ENCODE measurements at places on chromosomes 6 and 20.

DNA sequence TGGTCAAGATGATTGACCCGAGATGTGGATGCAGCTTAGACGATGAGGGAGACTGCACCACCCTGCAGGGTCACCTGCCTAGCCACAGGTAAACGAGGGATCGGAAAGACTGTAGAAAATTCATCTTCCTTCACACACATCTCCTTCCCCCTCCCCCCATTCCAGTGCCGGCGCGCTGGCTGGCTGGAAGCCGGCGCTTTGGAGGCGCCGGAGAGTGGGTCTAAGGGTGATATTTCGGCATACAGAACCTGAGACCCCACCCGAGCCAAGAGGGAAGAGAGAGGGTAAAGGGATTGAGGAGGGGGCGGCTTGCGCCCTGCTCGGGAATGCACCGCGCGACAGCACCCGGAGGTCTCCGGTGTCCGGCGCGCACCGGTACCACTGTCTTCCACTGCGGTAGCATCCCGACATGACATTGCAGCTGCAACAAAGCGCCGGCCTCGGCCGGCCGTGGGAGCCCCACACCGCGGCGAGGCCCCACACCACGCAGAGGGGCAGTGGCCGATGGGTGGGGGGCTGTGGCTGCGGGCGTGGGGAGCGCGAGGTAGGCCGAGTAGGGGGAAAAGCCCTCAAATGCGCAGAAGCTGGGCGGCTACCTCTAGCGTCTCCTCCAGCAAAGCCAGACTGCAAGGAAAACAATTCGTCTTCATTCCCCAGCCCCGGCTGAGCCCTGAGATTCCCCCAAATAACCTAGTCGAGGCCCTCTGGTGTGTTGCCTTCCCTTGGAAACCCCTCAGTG lies 984 bp downstream of the TNFRSF21 start:
- DNase-seq: no peak

DNA sequence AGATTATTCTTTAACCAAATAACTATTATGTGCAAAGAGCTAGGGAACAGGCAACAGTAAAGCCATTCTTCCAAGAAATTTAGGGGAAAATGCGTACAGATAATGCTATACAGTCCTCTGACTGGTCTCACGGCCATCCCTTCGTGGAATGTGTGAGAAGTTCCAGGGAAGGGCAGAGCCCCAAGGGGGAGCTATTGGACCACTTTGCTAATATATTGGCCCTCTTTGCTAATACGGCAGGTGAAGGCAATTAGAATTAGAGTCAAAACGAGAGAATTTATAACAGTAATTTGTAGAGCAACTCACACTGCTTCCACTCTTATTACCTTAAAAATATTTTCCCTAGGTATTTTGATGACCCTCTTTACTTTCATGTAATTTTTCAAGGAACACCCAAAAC lies 140.4 kb downstream of the IMPG1 start:
- peak; percentile 47 for DNase-seq

- DNase-seq: no peak
Measured at GRCh38 chr20:45206725-45207124, at the start of gene SEMG1. TSS of gene SEMG1 (plus strand) at chr20:45207033. CDS start at chr20:45207054, 21 bp downstream.

GRCh38 chr6:130694606-130695005 lies 132.6 kb upstream of the SMLR1 start:
- DNase-seq: no peak

GRCh38 chr6:167711211-167711610 lies 115.5 kb upstream of the AFDN start:
- no peak for DNase-seq

DNA sequence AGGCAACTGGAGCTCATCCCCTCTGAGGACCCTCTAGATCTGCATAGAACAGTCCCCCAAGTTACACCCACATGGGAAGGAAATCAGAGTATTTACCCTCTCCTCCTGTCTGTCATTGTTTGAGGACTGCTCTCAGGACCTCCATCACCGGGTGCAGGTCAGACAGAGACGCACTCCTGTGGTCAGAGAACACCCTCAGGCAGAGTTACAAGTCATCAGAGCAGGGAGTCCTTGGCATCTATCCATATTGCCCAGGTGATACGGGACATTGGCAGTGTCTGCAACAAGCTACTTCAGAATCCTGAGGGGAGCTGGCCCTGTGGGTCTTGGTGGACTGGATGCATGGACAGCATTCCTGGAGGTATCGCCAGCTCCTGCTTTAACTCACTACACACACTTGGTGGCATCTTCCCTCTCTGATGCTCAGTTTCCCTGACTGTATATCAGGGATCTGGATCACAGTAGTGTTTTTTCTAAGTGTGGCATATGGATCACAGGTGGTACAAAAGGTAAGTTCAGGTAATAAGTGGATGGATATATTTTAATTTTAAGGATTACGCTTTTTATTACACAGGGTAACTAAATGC lies 15.1 kb upstream of the ISM1 start:
- DNase-seq: no peak

- DNase-seq: peak; percentile 69
Measured at GRCh38 chr6:20918868-20919267, 384.6 kb downstream of the CDKAL1 start.

- no peak for DNase-seq
Measured at GRCh38 chr20:13029687-13030375, 21.1 kb downstream of the SPTLC3 start.

GRCh38 chr20:32203356-32204204 lies 4.0 kb downstream of the PLAGL2 start:
- no peak for DNase-seq

DNA sequence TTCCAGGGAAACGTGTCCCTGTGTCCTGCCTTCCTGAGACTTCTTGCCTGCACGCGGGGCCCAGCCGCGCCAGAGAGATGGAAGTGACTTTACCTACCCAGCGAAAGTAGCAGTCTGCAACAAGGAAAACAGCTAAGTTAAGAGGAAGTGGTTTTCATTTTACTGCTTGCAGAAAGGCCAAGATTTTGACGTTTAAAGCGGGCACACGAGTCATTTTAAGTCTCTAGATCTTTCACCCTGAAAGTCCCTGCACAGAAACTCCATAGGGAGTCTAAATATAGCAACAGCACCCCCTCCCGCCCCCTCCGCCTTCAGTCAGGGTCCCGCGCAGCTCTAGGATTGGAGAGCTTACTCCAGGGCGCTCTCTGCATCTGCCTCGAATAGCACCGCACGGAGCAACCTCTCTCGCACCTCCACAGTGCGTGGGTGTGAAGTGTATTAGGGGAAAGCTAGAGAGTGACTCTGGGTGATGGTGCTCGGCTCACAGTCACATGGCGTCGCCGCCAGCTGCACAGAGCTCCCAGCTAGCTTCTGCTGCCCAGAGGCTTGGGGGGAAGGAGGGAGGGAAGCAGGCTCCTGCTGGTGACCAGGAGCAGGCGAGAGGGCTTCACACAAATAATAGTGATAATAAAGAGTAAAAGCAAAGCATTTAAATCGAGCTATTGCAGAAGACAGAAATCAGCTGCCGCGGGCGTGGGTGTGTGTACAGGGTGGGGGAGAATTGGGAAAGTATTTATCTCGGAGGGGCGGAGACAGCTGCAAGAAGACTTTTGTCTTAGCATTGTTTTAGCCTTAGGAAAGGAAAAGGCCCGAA lies 1.8 kb upstream of the KCNQ5 start:
- peak; percentile 83 for DNase-seq

- peak; percentile 56 for DNase-seq
Measured at GRCh38 chr20:49045440-49046086, 549 bp upstream of the CSE1L start.

GRCh38 chr20:45294659-45295058 lies 12.0 kb upstream of the RBPJL start:
- no peak for DNase-seq

- peak; percentile 79 for DNase-seq
Measured at GRCh38 chr6:251920-252319, 40.4 kb upstream of the DUSP22 start.

- DNase-seq: no peak
Measured at GRCh38 chr6:70198785-70199184, 104.1 kb downstream of the COL9A1 start.

- no peak for DNase-seq
Measured at GRCh38 chr6:128743974-128744765, 138.8 kb upstream of the LAMA2 start.

- DNase-seq: peak; percentile 77
Measured at GRCh38 chr6:35449287-35449881, 2.8 kb upstream of the FANCE start.

- no peak for DNase-seq
Measured at GRCh38 chr20:2285613-2286012, 10.2 kb upstream of the TGM3 start.

DNA sequence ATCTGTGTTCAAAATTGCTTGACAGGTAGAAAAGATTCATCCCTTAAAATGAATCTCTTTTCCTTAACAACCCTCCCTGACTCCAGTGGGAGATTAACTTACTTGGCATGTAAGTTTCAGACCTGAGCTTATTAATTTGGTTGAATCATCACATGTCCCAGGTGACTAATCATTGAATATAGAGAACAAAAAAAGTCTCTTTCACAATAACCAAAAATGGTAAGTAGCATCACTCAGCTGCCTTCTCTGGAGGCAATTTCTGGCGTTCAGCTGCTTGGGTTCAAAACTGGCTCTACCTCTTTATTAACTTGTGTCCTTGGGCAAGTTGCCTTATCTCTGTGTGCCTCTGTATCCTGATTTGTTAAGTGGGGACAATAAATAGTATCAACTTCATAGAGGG lies 2.9 kb downstream of the C6orf141 start:
- no peak for DNase-seq

DNA sequence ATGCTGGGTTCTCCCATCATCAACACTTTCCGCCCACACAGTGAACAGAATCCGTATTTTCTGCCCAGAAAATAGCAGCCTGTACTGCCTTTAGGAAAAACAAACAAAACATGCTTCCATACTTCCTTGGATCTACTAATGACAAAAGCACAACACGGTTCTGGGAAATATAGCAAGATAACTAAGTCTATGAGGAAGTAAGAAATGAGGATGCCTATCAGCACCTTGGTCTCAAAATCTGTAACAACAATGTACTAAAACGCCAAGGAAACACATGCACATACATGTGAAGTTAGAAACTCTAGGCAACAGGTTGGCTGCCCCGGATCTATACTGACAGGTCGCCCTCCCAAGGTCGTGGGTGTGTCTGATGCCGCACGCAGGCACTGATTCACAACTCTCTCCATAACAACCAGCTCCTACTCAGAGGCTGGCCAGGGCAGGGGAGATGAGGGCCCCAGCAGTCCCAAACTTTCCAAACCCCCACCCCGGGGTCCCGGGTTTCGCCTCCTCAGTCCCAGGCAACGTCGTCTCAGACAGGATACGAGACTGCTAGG lies 710 bp downstream of the BTBD9 start:
- DNase-seq: peak; percentile 49

DNA sequence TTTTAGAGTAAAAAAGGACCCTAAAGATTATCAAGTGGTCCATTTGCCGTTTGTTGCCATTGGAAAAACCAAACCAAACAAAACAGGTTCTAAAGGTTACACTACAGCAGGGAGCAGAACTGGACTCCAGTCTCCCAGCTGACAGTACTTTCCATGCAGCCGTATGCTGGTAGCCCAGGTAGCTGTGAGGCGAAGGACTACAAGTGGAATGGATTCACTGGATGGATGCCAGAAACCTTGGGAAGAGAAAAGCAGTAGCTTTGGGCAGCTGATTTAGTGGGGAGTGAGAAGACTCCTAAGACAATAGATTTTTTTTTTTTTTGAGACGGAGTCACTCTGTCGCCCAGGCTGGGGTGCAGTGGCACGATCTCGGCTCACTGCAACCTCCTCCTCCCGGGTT lies 88.3 kb downstream of the SASH1 start:
- no peak for DNase-seq

GRCh38 chr6:111087871-111088667 lies 766 bp downstream of the SLC16A10 start:
- DNase-seq: peak; percentile 24

DNA sequence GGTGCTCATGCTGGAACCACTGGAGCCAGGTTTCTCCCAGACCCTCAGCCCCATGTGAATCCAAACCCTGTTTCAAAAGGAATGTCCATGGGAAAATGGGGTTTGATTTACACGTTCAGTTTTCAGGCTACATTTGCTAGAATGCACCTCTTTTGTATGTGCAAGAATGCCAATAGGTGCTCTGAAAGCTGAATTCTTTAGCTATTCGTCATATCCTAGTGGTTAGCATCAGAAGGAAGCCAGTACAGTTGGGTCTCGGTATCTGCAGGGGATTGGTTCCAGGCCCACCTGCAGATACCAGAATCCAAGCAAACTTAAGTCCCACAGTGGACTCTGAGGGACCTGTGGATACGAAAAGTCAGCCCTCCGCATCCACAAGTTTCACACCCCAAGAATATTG lies 93.4 kb downstream of the UST start:
- DNase-seq: no peak

DNA sequence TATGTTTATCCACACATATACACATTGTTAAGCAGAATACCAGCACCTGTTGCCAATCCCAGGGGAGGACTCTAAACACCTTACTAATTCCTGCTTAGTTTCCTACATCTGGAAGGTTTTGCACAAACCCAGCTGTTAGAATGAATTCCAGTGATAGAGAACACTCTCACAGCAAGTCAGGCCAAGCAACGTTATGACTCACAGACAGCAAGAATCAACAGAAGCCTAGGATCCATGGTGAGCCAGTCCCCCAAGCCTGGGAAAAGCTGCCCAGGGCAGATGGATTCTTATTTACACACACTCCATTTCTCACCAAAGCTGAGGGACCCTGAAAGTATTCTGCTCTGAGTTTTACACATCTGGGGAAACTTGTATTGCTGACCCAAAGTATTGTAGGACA lies 291.7 kb downstream of the SLC35F1 start:
- no peak for DNase-seq

GRCh38 chr6:113330636-113330946 lies 526.6 kb upstream of the MARCKS start:
- no peak for DNase-seq

- DNase-seq: no peak
Measured at GRCh38 chr6:164105705-164106104, 691.2 kb downstream of the QKI start.
